ENCODE measurements at places on chromosomes 13 and 19. TPM values are rescaled to one million over a fixed set of nuclear protein-coding genes. Genes with fewer than 3 reads are reported as not detected.

The KIRREL2 gene
- 0.16 TPM for total RNA-seq

The UHRF1 gene
- 0.24 TPM for total RNA-seq

The NPAS1 gene
- 1.2 TPM for total RNA-seq

The SLC25A41 gene
- not detected for total RNA-seq

DNA sequence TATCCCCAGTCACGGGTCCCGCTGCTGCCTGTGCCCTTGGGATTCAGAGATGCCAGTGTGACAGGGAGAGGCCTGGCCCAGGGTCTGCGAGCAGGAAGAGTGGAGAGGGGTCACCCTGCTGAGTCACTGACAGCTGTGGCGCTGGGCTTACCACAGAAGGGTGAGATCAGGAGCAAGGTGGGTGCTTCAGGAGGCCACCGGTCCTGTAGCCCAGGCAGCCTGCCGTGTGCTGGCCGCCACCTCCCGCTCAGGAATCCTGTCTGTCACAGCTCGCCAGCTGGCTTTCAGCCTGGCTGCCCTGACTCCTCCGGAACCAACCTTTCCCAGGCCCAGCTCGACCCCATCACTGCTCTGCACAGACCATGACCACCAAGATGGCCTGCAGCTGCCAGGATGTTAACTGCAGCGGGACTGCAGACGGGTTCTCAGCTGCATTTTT, 25.3 kb downstream of the NAXD start:
- DNase-seq: no peak

- no peak for DNase-seq
Observed at GRCh38 chr13:97535614-97536013, 101.6 kb downstream of the RAP2A start.

- no peak for DNase-seq
Observed at GRCh38 chr13:113753171-113753570, 5.9 kb upstream of the TMEM255B start.

DNA sequence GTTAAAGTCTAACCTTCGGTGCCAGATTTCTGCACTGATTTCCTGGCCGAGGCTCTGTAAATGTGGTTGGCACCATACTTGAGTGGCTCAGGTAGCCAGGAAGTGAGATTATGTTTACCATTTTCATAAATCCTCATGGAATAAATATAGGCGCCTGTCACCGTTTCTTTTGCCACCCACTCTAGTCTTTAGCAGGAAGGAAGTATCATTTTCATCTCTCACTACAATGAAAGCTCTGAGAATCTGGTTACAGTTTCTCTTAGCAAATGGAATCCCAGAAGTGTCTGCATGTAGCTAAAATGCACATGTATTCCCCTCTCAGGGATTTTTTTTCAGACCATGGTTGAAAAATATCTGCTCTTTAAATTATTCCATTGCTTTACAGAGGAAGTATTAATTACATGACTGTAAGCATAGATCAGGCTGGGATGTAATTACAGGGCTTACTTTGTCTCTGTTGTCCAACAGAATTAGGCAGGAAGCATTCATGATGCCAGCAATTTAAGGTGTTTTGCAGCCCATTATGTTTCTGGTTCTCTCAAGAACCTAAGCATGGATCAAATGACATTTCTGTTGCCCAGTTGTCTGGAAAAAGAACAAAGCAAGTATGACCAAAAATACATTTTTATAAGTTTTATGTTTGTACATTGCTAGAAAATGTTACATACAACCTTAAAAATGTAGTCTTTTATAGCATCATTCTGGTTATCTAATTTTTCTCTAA, 221.7 kb upstream of the SPRY2 start:
- no peak for DNase-seq

GRCh38 chr19:17848595-17849292, 962 bp upstream of the JAK3 start:
- no peak for DNase-seq

GRCh38 chr13:77503398-77503797, 32.1 kb upstream of the SCEL start:
- no peak for DNase-seq

- DNase-seq: no peak
Observed at GRCh38 chr19:883661-884211, 9.3 kb downstream of the MED16 start.

GRCh38 chr13:27372896-27373295, 51.5 kb upstream of the GTF3A start:
- no peak for DNase-seq

DNA sequence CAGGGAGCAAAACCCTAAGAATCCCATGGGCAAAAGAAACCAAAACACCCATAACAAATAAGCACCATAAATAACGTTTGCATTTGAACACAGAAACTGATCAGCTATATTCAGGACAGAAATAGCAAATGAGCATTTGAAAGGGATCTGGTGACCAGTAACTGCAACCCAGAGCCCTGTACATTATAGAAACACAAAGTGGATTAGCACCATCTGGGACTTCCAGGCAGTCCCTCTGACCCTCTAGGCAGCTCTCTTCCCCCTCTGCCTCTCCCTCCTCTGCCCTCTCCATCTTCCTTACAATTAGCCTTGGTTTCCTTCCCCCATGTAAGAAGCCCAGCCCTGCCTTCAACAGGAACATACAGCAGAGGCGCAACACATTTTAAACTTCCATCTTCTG, 215.0 kb downstream of the DCLK1 start:
- DNase-seq: no peak

GRCh38 chr13:41107104-41107571, 25.5 kb downstream of the KBTBD6 start:
- no peak for DNase-seq

GRCh38 chr19:39246951-39247669, 1.5 kb downstream of the IFNL4 start:
- DNase-seq: peak; percentile 36

DNA sequence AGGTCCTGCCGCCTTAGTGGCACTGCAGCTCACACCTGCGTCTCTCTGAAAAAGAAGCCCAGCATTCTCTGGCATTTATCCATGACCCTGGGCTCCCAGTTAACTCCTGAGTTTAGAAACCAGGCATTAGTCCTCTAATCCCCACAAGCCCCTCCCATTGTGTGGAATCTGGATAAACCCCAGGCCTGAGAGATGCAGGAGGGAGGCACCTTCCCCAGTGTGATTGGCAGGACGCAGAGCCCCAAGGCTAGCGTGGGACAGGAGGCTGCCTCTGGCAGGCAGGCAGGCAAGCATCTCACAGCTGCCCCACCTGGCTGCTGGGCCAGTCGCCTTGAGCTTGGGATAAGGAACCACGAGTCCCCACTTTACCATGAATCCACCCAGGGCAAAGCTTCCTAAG, 11.0 kb upstream of the SERPINE3 start:
- DNase-seq: no peak
